ENCODE measurements at places on chromosomes 3 and 15.

DNA sequence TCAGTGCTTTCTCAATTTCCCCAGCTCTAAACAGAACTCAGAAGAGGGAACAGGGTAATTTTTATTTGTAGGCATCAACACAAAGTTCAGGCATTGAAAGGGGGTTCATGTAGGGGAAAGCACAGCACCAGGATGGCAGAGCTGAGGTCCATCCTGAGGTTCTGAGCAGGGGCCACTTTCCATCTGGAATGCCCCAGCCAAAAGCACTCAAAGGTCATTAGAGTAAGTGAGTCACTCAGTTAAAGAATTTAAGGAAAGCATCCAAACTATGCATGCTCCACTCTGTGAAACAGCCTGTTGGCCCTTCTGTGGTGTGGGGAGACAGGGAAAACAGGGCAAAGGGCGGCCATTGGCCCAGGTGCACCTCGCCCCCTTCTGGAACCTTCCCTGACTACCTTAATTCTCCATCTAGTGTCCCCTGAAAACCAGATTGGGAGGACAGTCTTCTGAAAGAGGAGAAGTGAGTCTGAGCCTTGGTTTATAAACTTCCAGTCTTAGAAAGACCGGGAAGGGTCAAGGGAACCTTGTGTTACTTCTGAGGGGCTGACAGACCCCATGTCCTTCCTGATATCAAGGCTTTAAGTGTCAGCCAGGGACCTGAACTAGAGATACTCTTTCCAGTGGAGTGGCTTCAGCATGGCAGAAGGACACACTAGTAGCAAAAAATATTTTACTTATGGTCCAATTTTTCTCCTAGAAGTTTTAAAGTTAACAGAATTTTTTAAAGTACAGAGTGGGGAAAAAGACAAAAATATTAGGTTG, 133.3 kb downstream of the MYLK start:
- DNase-seq: no peak

DNA sequence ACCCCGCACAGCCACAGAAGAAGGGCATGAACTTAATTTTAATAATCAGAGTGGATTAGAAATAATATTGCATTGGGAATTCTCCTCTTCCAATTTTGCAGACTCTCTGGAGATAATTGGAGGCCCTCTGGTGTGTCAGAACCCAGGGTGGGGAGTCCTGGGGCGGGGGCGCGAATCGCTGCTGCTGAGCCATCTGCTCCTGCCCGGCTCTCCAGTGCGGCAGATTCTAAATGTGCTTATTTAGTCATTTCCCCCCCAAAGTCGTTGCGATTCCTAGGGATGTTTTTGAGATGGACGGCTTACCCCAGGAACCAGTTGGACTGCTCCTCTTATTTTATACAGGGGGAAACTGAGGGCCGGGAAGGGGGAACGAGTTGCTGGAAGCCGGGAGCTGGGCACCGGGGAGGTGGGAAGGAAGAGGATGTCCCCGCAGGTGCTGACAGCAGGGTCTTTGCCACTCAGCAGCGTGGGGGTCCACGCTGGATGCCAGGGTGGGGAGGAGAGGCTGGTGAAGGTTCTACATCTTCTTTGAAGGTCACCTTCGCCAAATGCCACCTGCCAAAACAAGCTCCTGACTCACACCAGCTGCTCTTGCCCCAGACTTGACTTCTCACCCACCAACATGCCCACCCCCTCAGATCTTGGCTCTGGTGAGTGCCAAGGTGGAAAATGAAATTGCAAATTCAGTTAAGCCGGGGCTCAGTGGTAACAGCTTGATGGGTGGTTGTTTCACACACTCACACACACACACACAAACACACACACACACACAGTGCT, 91.3 kb upstream of the PRR23E start:
- no peak for DNase-seq

DNA sequence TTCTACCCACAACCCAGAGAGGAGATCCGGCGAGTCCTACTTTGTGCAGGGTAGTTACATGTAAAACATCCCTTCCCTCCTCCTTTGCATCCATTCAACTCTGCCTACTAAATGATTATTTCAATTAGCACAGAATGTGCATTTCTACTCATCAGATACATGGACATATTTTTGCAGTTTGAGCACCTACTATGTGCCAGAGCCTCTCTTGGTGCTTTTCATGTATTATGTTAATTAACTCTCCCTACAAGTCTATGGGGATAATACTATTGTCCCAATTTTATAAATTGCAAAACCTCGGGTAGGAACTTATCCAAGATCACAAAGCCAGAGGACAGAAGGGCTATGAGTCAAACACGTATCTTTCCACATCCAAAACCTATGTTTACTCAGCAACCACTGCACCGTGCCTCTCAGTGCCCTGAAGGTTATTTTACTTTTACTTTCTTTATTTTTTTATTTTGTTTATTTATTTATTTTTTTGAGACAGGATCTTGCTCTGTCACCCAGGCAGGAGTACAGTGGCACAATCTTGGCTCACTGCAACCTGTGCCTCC, 432.8 kb downstream of the MAGI1 start:
- no peak for DNase-seq

DNA sequence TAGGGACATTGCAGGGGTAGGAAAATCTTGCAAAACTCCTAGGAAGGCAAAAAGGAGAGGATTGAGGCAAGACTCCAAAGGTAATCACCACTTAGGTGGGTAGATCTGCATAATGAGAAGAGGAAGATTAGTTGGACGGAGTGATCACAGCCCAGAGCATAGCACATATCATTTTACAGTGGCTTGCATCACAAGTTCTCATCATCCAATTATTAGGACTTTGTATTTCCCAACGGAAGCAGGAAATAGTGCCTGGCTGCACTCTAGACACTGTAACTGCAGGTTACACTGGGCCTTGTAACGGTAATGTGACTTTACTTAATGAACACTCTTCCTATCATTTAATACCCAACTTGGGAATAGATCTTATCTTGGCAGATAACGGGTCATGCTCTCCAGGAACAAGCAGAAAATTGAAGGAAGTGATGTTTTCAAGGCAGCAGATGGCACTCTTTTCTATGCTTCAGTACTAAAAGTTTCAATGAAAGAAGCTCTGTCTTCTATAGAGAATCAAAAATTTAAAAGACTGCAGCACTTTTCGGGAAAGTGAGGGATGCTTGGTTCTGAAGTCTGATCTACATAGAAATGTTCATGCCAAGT, 101.9 kb upstream of the KCNMB2 start:
- DNase-seq: no peak

- no peak for DNase-seq
Measured at GRCh38 chr15:72315706-72316370, 4.1 kb downstream of the CELF6 start.

GRCh38 chr3:194667363-194667762, 4.6 kb downstream of the LSG1 start:
- DNase-seq: no peak

- no peak for DNase-seq
Measured at GRCh38 chr3:9081184-9081818, 118.0 kb upstream of the RAD18 start.

GRCh38 chr3:134883697-134884385, 88.8 kb downstream of the EPHB1 start:
- no peak for DNase-seq

DNA sequence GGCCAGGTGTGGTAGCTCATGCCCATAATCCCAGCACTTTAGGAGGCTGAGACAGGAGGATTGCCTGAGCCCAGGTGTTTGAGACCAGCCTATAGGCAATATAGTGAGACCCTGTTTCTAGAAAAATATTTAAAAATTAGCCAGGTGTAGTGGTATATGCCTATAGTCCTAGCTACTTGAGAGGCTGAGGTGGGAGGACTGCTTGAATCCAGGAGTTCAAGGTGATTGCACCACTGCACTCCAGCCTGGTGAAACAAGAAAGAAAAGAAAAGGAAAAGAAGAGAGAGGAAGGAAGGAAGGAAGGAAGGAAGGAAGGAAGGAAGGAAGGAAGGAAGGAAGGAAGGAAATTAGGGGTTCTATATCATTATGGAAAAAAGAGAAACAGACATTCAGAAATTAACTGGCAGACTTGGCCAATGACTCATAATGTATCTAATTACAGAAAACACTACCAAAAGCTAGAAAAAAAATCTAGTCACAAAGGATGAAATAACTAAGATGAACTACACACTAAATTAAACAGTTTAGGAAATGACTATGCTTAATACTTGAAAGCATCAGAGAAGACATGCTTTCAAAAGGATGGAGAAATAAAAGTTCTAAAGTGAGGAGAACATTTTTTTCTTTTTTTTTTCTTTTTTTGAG, 45.4 kb upstream of the TERB2 start:
- DNase-seq: no peak

DNA sequence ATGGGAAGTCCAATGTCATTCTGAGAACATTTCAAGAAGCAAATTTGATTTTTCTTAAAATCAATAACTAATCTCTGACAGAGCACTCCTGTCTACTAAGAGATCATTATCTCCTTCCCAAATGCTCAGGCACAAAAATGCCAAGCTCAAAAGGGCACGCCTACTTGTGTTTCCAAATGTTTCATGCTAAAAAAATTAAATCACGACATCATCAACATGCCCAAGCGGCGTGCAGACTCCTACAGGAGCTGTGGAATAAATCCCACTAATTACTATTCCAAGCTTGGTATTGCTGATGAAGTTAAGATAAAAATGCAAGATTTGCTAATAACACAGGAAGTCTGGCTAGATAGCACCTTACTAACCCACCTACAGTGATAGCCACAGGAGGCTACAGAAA, 140.8 kb downstream of the OSBPL10 start:
- DNase-seq: no peak

DNA sequence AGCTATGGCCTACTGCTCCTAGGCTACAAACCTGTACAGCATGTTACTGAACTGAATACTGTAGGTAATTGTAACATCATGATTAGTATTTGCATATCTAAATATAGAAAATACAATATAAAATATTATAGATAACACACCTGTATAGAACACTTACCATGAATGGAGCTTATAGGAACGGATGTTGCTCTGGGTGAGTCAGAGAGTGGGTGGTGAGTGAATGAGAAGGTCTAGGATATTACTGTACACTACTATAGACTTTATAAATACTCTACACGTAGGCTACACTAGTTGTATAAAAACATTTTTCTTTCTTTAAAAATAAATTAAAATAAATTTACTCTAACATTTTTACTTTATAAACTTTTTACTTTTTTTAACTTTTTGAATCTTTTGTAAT, 224.0 kb upstream of the CBLB start:
- DNase-seq: no peak

DNA sequence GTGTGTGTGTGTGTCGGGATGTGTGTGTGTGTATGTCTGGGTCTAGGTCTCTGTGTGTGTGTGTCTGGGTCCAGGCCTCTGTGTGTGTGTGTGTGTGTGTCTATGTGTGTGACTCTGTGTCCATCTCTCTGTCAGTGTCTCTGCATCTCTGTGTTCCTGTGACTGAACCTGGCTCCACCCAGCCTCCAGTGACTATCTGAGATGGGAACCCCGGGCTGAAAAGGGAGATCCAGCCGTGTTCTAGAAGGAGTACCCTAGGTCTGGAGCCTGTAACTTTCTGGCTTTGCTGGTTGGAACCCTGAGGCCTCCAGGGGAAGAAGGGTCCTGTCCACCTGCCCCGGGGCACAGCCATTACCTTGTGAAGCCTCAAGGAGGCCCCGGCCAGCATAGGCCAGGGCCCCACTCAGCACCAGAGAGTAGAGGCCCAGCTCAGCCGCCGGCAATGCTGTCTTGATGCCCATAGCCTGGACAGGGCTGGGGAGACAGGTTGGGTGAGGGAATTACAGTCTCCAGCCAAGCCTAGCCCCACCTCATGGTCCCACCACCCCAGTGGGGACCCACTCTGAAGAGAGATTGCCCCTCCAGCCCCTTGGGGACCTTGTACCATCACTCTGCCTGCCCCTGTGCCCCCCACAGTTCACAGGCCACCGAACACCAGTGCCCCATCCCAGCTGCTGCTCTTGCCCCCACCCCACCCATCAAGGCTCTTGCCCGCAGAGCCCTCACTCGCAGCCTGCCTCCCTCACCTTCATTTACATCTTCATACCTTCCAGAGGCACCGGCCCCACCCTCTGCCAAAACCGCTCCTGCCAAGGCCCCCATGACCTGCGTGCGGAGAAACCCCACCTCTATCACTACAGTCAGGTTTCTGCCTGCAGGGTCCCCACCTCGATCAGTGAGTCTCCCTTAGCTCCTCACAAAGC, 2.0 kb downstream of the HHATL start:
- DNase-seq: no peak

- DNase-seq: no peak
Measured at GRCh38 chr15:27123291-27123690, 152.3 kb downstream of the GABRG3 start.

Data from activated T-cell treated with anti-CD3 and anti-CD28 coated beads for 48 hours (primary cell).